ENCODE measurements at places on chromosomes 3 and 15.

- no peak for DNase-seq
Measured at GRCh38 chr3:33174711-33175414, 43.7 kb downstream of the SUSD5 start.

DNA sequence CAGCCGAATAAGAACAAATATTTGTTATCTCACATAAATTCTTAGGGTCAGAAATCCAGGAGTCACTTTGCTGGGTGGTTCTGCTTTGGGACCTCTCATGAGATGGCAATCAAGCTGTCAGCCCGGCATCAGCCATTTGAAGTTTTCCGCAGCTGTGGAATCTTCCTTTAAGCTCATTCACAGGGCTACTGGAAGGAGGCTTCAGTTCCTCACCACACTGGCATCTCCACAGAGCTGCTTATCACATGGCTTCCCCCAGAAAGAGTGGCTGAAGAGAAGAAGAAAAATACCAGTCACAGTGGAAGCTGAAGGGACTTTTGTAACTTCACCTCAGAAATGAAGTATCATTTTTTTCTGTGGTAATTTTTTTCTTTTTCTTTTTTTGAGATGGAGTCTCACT lies 267.7 kb downstream of the CHL1 start:
- no peak for DNase-seq

DNA sequence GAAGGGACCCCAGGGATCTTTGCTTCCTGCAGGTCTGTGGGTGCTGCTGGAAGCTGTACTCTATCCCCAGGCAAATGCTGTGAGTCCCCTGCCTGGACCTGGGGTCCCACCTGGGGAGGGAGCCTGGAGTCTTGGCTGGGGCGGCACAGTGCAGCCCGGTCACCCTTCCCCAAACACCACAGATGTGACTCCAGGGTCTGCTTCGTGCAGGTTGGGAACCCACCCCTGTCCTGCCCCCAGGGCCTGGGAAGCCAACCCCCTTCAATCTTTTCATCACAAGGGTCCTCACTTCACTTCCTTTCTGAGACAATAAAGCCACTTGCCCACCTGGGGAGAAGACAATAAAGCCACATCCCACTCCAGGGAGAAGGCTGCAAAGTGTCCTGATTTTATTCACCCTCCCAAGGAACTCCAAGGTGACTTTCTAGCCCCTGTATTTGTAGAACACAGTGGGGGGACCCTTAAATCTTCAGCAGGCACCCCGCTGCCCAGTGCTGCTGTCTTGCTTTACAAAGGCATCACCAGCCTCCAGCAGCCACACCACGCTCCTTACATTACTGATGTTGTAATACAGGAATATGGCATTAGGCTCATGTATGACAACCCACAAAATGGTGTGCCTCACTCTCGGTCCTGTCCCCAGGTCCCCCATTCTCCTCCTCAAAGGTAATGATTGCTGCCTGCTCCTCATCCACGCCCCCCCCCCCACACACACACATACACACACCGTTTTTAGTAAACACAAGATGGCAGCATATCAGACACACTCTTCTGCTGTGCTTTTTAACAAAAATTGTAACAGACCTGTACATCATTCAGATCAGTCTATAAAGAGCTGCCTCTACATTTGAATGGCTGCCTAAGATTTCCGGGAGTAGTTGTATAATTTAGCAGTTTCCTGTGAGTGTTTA lies 9.9 kb downstream of the C3orf22 start:
- DNase-seq, result peak; percentile 75

GRCh38 chr15:29569533-29570092 lies 252.7 kb downstream of the TJP1 start:
- DNase-seq, result peak; percentile 83

- DNase-seq, result no peak
Measured at GRCh38 chr15:84653584-84653909, 536 bp downstream of the WDR73 start.

DNA sequence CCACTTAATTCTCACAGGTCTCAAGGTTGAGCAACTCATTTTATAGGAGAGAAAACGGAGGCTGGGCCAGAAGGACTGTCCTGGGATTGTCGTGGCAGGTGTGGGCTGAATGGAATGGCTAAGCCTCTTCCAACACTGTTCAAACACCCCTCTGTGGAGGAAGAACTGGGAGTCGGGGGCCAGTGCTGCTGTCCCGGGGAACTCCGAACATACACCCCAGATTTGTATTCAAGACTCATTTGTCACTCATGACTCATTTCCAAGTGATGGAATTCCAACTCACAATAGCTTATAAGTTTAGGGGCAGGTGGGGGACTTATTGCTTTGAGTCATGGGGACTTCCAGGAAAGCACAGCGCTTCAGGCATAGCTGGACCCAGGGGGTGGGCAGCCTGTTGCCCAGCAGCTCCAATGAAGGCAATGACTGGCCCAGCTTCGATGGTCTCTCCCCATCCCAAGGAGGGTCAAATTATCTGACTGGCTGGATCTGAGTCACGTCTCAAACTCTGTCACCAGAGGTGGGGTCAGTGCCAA lies 72.5 kb downstream of the TM2D3 start:
- no peak for DNase-seq

DNA sequence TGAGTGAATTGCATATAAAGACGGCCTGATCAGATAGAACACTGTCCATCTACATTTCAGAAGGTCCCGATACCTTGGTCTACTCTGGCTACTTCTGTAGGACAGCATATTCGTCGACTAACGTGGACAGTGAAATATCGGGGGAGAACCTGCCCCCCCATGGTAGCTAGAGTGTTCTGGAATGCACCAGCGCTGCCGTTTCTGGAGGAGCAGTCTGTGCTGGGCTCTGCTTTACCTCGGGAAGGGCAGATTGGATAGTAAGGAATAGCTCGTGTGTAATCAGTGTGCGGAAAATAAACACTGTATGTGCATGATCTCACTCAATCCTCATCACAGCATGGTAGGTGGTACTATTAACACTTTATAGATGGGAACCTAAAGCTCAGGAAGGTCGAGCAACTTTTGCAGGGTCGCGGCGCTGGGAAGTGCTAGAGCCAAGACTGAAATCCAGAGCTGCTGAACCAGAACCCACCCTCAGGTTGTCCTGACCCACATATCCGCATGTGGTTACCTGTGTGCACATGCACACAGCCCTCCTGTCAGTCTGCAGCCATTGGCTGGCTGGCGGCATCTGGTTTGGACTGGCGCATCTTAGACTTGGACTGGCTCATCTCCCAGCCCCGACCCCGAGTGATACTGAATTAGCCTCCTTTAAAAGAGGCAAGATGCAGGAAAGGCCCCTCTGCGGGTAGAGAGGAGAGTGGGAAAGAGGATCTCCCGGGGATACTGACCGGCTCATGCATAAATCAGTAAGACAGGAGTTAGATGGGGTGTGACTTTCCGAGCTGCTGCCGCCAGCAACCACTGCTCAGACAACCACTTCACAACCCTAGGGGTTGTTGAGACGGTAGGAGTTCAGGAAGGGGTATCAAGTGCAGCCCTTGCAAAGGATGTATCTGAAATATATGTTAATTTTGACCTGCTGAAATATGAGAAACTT lies 155.0 kb upstream of the BHLHE40 start:
- DNase-seq, result no peak

GRCh38 chr15:63985221-63986184 lies 60.8 kb downstream of the DAPK2 start:
- no peak for DNase-seq

GRCh38 chr3:72517921-72518424 lies 330.3 kb downstream of the SHQ1 start:
- no peak for DNase-seq

Measured in endodermal cell (in vitro differentiated cells).